ENCODE measurements at places on chromosomes 5 and 9.
A peak's percentile ranks its signal among the peaks of the same experiment; 100 is the strongest.

DNA sequence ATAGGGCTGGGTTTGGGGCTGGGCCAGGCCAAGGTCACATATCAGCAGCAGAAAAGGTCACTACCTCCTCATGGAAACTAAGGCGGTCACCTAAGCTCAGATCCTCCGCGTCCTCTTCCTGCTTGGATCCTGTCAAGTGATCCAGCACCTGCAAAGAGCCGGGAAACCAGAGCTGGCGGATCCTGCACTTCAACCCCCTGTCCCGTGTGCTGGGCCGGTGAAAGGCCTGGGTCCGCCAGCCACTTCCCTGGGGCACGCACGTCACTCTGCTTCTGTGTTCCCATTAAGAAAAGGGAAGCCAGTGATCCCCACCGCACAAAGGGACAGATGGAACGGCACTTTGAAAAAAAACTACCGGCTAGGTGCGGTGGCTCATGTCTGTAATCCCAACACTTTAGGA lies 61.3 kb upstream of the STXBP1 start:
- no peak for DNase-seq

GRCh38 chr5:93193431-93194347 lies 387.3 kb downstream of the NR2F1-AS1 start:
- DNase-seq: no peak

DNA sequence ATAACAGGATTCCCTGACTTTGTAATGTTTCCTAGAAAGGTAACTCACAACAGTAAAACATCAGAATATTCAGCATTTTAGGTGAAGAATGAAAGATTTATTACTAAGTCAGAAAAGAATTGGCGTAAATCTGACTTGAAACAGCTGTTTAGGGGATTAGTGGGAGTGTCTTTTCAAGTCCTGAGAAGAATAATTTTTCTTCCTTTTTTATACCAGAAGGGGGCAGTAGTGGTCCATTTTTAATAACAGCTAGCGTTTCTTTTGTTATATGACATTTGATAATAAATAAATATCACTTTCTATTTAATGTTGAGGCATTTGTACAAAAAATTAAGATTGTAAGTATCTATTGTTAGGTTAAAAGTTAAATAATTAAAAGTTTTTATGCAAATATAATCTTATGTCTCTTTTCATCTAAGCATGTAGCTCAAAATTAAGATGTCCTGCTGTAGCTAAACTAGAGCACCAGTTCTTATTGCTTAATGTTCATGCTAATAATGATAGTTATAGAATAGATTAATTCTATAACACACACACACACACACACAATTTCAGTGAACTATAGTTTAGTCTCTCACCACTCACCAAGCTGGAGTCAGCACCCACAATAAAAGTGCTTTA lies 258.7 kb upstream of the ARRDC3 start:
- DNase-seq: no peak

- DNase-seq: no peak
These were observed 125.2 kb downstream of the RAPGEF6 start for GRCh38 chr5:131509801-131510200.

- no peak for DNase-seq
These were observed 143.3 kb downstream of the GABBR2 start for GRCh38 chr9:98565152-98566135.

- no peak for DNase-seq
These were observed 94.6 kb upstream of the SGCD start for GRCh38 chr5:156232251-156232869.

DNA sequence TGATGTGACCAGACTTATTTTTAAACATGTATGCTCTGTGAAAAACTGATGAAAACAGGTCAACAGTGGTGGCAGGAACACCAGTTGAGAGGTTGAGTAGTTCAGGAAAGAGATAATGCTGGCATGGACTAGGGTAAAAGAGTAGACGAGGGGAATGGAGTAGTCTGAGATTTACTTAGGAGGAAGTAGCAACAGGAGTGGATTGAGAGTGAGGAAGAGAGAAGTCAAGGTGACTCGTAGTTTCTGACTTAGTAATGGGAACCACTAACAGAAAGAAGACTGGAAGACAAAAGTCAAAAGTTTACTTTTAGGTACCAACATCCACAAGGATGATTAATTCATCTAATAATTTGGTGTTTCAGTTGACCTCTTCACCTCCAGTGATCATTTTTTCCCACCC lies 3.6 kb downstream of the SRA1 start:
- no peak for DNase-seq

GRCh38 chr9:16410601-16411280 lies 459.7 kb downstream of the BNC2 start:
- DNase-seq: no peak

DNA sequence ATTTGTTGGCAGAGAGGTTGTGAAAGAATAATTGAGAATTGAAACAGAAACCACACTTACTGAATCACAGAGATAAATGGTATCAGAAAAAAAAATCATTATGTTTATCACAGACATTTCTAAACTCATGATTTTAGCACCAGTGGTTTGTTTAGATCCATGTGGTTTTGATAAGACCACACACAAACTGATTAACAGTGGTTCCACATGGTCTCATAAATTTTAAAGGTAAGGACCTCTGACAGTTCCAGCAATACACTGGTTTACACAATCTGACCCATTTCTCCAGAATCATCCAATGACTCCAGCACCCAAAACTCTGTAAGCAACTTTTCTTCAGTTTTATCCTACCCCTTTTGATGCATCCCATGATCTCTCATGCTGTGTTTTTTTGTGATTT lies 261.2 kb downstream of the ANXA1 start:
- DNase-seq: no peak

DNA sequence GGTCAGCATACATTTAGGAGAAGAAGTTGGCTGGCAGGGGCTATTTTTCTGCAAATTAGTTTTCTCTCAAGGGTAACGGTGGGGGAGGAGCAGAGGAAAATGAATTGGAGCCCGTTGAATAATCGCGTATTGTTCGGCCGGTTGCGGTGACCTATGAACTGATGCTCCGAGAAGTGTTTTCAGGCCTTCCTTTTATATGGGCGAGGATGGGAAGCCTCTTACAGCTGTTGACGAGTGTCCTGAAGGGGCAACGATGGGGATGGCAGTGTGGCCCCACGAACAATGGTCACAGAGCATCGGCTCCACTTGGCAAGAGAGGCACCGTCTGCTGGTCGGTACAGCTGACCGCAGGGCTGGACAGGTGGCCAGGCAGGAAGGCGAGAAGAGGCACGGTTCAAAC lies 400.7 kb downstream of the ZSWIM6 start:
- no peak for DNase-seq

DNA sequence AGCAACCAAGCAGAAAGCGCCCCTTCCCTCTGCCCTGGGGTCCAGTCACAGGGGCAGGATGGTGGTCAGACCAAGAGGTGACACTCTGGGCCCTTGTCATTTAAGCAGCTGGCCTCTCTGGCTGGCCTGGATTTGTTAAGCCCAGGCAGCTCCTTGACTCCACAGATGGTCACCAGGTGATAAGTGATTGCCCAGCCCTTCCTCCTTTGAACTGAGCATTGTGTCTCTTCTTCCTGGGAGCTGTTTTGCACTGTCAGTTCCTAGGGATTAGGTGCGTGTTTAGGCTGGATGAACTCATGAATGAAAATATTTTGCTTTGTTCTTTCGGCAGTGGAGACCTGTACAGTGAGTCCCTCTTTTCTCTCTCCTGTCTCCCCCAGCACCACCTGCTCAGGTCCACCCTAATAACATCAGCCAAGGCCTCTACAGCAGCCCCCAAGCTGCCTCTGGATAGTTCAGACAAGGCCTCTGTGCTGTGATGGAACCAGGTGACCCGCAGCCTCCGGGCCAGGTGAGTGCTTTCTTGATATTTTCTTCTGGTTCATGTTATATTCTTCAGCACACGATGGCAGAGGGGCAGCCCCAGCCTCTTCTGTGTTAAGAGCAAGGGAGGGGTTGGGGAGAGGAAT lies 139.7 kb upstream of the PITX1 start:
- no peak for DNase-seq

DNA sequence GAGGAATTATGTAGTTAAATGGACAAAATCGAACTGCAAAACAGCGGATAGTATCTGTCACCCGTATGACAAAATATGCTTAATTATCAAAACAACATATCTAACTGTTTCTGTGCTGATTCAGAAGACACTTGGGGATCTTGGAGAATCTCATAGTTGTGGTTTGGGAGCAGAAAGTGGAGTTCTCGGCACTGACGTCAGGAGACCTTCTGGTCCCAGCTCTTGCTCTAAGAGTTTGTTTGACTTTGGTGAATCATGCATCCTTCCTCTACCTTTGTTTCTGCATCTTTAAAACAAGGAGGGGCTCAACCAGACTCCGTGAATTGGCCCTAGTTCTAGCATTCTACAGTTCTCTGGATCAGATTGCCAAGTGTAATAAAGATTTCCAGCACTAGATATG lies 37.0 kb upstream of the TAF1L start:
- no peak for DNase-seq

DNA sequence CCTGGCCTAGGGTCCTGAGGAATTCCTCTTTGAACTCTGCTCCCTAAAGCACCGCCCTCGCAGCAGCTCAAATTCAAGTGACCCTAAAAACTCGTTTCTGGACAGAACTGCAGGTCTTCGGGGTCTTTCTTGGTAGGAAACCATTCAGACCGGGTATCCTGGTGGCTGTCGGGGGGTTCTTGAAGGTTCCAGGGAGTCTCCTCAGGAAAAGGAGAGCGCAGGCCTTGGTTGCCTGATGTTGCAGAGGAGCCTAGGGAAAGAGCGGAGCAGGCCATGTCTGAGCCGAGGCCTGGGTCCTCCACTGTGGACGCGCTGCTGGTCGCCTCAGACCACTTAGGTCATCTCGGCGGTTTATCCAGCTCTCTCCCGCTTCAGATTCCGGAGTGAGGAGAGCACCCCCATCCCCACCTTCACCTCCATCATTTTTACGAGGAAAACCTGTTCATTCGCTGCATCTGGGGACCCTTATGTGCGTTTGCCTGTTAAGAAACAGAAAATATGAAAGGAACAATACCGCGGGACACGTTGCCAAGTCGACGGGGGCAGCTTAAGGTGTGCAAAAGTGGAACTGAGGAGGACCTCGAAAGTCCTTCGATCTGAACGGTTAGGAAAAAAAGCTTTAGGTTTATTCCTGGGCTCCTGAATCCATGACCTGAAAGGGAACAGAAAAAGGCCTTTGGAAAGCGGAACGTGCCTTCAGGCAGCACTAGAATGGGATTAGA lies 299.4 kb downstream of the PARP8 start:
- no peak for DNase-seq

GRCh38 chr9:94643741-94644140 lies 4.4 kb upstream of the FBP1 start:
- no peak for DNase-seq

DNA sequence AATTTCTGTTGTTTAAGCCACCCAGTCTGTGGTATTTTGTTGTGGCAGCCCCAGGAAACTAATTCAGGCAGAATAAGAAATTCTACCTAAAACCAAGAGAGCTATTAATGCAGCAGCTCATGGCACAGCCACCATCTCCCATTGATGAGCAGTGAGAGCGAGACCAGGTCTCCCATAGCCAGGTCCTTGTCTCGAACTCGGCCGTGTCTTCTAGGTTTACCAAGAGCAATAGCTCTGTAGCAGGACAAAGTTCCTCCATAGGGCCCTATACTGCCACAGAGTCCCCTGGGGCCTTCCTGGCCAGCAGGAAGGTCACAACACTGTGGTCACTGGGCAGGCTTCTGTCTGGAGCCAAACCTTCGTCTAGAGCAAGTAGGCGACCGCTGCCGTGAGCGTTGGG lies 34.5 kb upstream of the TJP2 start:
- no peak for DNase-seq

- no peak for DNase-seq
These were observed 18.3 kb upstream of the LPAR1 start for GRCh38 chr9:111056538-111056937.

- DNase-seq: no peak
These were observed 26.5 kb downstream of the TMEFF1 start for GRCh38 chr9:100499460-100499859.

- no peak for DNase-seq
These were observed 114.1 kb downstream of the MPDZ start for GRCh38 chr9:13165236-13165945.

- DNase-seq: no peak
These were observed 102.6 kb downstream of the CDC42SE2 start for GRCh38 chr5:131366428-131366827.

DNA sequence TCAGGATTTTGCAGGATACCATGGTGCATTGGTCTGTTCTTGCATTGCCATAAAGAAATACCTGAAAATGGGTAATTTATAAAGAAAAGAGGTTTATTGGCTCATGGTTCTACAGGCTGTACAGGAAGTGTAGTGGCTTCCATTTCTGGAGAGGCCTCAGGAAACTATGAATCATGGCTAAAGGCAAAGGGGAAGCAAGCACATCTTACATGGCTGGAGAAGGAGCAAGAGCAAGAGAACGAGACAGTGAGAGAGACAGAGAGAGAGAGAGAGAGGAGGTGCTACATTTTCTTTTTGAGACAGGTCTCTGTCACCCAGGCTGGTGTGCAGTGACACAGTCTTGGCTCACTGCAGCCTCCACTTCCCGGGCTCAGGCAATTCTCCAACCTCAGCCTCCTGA lies 43.9 kb downstream of the P4HA2 start:
- DNase-seq: no peak

DNA sequence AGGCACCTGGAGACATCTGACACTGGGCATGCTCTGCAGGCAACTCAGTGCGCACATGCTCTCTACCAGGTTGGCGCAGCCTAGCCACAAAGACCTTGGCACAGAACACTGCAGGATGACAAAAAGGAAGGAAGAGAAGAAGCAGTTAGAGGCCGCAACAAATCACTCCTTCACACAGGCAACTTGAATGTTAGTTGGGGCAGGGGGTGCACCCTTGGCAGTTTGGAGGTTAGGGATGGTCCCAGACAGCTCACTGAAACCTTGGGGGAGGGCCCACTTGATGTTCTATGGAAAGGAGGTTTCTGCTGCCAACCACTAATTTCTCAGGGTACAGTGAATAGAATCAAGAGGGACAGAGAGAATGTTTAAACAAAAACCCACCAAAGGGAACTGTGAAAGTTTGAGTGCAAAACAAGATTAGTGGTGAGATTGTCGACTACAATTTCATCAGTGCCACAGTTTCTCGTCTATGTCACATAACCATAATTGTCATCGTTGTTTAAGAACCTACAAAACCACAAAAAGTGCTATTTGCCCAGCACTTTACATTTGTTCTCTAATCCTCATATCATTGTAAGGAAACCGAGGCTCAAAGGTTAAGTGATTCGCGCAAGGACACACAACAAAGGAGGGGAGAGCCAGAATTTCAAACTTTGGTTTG lies 48.7 kb downstream of the FBXW11 start:
- peak; percentile 83 for DNase-seq

DNA sequence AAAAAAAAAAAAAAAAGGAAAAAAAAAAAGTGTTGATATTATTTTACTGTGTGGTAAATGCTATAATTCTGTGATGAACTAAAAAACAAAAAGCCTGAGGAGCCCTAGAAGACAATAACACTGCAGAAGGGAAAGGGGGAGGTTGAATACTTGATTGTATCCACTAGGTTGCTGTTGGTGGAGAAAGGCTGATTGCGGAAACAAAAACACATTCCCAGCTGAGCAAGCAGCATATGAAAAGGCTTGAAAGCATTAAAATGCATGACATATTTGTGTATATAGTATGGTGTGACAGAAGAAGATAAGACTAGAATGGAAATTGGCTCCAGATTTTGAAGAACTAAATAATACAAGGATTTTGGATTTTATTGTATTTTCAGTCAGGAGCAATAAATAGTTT lies 8.9 kb downstream of the RABGAP1 start:
- DNase-seq: no peak
